ENCODE measurements at places on chromosomes 1 and 21.
A peak's percentile ranks its signal among the peaks of the same experiment; 100 is the strongest.

DNA sequence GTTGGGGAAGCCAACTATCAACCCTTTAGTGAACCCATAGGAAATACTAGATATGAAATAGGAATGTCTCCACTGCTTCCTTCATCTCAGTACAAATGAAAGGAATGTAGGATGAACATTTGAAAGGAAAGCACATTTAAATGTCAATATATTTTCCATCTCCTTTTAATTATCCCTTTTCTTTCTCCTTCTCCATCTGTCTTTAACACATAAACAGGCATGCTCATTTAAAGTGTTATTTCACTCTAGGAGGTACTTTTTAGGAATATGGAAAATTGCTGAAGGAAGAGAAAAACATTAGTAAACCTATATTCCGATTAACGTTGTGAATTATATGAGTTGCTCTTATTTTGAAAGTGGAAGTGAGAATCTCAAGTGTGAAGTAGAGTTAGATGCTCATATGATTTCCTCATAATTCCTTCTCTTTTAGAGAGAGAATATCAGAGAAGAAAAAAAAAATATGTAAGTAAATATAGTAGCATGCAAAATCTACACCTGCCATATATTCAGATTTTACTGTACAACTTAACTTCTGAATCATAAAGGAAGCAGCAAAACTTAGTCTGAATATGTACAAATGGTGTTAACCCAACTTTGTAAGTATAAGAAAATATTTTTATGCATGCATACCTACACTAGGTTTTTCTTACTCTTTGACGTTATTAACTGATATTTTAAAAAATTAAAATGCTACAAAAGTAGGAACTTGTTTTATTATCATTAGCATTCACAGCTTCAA, 406.9 kb upstream of the B3GALT2 start:
- DNase-seq: no peak

GRCh38 chr1:39258146-39258924, 53.8 kb downstream of the MACF1 start:
- DNase-seq: peak; percentile 83

DNA sequence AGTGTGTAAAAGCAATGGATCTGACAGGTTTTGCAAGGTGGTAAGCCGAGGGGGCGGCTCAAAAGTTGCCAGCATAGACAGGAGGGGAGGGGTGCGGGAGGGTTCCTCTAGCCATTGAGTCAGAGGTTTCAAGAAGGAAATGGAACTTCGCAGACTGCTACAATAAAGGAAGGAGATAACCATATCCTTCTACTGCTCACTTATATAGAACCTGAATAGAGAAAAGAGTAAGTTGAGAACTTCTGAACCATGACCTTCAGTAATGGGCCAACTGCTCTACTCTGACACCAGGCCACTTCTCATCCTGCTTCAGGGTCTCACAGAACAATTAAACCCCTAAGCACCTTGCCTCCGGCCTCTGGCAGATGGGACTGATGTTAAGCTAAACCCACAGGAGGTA, 26.3 kb upstream of the BCAR3 start:
- DNase-seq: no peak

DNA sequence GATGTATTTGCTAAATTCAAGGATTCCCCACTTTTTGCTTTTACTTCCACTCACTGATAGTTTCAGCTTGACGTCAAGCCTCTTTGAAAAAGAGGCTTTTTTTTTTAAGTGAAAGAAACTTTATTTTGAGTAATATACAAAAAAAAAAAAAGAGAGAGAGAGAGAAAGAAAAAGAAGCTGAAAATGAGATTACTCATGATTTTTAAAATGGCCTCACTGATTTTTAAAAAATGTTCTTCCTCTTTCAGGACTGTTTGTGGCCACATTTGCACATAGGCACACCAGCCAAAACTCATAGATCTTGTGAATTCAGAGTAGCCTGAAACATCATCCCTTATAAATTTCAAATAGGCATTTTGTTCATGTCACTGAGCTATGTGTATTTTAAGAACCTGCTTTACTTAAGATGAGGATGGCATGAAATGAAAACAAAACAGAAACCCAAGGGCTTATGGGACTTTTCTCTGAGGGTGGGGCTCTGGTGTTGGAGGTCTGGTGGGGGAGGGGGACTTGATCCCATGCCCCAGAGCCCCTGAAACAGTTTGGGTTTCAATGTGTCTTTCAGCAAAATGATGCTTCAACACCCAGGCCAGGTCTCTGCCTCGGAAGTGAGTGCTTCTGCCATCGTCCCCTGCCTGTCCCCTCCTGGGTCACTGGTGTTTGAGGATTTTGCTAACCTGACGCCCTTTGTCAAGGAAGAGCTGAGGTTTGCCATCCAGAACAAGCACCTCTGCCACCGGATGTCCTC, 6.1 kb downstream of the ATF3 start:
- DNase-seq: no peak

DNA sequence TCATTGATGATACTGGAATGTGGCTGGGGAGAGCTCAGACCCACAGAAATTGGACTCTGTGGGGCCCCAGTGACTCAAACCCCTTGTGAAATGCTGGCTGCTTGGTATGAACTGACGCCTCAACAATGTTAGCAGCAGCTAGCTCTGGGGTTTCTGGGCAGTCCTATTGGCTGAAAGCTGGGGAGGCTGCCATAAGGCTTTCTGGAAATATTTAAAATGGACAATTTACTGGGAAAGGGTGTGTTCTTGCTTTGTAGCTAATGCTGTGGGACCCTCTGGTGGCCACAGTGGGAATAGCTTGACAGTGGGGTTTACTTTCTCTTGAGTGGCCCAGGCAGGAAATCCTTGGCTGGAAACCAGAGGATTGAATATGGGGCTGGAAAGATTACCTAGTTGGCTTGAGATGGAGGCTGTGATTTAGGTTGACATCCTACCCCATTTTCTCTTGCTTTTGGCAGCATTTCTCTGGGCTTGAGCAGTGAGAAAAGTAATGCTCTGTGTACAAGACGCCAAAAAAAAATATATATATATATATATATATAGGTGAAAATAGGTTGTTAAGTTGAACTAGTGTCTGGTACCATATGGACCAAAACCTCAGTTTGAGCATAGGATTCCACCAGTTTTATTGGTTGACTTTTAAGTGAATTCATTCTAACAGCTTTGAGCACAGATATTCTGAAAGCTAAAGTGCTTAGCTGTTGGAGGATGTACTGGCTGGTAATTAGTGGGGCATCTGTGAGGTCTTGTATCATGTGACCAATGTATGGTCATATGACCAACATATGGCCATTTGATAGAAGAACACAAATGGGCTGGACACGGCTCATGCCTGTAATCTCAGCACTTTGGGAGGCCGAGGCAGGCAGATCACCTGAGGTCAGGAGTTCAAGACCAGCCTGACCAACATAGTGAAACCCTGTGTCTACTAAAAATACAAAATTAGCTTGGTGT, 8.2 kb upstream of the S100A10 start:
- DNase-seq: peak; percentile 92

DNA sequence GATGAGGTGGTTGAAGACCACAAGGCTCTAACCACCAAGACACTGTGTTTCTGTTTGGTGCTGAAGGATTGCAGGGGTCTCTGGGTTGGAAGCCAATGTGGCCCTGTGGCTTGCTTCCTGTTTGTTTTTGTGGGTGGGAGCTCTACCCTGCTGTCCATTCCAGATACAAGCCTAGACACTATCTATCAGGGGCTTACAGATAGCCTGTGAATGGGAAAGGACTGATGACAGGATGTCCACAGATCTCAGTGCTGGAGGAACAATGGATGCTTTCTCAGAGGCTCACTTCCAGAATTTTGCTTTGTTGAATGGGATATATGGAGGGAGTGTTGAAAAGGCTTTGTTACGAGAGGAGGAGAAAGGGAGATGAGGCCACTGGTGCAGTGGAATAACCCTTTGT, 69.7 kb downstream of the NOS1AP start:
- no peak for DNase-seq

GRCh38 chr21:28220680-28221079, 772.0 kb downstream of the LTN1 start:
- DNase-seq: no peak

DNA sequence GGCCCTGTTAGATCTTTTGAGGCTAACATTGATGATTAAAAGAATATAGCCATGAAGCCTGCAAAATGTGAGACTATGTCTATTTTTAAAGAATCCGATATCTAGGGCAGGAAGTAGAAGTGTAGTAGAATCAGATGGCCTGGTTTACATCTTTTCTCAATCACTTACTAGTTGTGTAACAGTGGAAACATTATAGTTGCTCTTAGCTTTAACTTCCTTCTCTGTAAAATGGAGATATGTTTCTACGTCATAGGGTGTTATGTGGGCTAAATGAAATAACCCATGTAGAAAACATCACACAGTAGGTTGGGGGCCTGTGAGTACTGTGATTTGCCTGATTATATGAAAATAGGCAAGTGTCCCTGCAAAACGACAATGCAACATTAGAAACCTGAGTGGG, 4.4 kb upstream of the IGFN1 start:
- no peak for DNase-seq

GRCh38 chr21:38950435-38951094, 144.8 kb downstream of the ETS2 start:
- no peak for DNase-seq

DNA sequence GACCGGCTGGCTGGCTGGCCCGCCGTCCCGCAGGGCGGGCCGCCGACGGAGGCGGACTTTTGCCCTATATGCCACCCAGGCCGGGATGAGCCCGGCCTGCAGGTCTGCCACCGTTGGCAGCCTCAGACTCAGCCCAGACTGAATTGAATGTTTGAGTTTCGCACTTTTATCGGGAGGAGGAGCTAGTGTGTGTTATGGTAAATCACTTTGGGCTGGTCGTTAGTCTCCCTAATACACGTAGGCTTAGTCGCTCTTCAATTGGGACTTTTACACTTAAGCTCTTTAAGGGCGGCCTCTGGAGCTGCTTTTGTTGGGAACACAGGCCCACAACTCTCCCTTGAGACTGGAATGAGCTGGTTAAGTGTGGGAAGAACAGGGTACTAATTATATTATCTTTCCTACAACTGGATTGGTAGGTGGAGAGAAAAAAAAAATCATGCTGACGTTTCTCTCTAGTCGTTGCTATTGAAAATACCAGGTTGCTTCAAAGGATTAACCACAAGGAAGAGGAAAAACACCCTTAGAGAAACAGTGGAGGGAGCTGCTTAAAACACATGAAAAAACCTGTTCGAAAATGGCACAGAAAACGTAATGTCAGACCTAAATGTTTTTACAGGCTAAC, 1.4 kb upstream of the IRF2BP2 start:
- DNase-seq: peak; percentile 89

GRCh38 chr21:32719085-32719484, 8.7 kb downstream of the SYNJ1 start:
- no peak for DNase-seq

GRCh38 chr1:204227351-204227750, 13.6 kb upstream of the GOLT1A start:
- DNase-seq: no peak

GRCh38 chr1:212753749-212754148, 37.8 kb downstream of the NSL1 start:
- DNase-seq: no peak

- DNase-seq: no peak
These were observed 32.3 kb downstream of the VWA5B1 start for GRCh38 chr1:20322825-20323612.

- no peak for DNase-seq
These were observed 7.1 kb downstream of the PTPN7 start for GRCh38 chr1:202153284-202153683.

DNA sequence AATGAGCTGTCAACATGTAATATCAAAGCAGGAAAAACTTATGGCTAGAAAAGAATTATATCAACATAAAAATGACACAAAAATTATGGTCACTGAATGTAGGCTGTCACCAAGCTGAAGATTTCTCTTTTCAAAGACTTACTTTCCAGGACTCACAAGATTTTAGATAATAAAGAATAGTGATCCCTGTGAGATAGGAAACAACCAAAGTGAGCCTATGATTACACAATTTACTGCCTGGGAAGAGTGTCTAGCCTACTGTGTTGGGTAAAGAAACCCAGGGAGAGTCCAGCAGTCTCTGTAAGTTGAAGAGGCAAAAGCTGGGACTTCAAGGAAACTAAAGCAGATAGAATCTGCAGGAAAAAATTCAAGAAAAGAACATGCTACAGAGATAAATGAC, 20.2 kb upstream of the RGS1 start:
- no peak for DNase-seq

GRCh38 chr1:24311234-24311633, 7.9 kb upstream of the GRHL3 start:
- no peak for DNase-seq

GRCh38 chr1:243726806-243727502, 123.1 kb downstream of the AKT3 start:
- DNase-seq: no peak

- no peak for DNase-seq
These were observed 1120.2 kb upstream of the TMPRSS15 start for GRCh38 chr21:19523746-19524145.

DNA sequence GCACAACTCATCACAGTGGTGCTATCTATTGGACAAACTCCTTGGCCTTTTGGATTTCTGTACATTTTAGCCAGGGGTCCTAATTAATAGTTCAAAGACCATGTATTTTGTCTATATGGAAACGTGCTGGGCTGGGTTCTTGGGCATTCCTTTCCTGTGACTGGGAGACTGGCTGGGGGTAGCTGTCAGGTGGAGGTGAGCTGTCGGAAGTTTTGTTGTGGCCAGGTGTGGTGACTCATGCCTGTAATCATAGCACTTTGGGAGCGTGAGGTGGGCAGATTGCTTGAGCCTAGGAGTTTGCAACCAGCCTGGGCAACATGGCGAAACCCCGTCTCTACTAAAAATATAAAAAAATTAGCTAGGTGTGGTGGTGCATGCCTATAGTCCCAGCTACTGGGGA, 392.4 kb downstream of the RPS6KC1 start:
- DNase-seq: no peak

DNA sequence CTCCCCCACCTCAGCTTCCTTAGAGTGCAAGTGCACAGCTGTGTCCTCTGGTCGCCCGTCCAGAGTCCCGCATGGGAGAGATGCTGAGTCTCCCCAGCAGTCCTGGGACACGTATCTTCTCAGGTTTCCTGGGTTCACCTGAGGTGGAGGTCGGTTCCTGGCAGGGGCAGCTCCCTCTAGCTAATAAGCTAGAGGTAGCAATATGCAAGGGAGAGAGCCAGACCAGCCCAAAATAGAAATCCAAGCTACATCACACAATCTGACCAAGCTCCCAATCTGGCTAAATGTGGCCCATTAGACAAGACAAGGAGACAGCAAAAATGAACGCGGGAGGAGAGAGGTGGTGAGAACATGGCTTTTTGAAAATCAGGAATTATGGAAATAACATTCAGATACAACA, 30.9 kb upstream of the CADM3 start:
- no peak for DNase-seq

DNA sequence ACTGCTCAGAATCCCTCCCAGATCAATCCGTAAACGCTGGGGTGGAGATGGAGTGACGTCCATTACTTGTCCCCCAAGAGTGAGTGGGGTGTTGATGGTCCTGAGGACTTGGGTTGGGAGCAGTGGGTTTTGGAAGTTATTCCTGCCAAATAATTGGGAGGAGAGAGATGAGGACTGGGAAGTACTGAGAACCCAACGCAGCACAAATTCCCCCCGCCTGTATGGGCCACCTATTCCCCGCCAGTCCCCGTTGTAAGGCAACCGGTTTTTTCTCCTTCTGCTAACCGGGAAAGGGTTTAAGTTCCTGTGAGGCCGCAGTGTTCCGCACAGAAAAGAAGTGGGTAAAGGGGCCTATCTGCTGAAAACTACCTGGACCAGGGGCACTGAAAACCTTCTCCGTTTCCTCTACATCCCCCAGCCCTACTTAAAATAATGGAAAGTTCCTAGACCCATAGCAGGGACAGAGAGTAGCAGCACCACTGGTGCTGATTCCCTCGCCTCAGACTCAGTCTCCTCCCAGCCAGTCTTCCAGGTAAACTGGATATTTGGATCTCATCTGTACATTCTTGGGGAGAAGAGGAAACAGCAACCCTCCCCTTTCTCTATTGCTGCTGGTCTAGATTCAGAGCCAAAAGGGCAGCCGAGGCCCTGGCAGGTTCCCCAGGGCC, 738 bp downstream of the LURAP1 start:
- DNase-seq: no peak

Data from brain (organoid and tissue), 16 donors.